ENCODE measurements at places on chromosomes 7 and 10.

DNA sequence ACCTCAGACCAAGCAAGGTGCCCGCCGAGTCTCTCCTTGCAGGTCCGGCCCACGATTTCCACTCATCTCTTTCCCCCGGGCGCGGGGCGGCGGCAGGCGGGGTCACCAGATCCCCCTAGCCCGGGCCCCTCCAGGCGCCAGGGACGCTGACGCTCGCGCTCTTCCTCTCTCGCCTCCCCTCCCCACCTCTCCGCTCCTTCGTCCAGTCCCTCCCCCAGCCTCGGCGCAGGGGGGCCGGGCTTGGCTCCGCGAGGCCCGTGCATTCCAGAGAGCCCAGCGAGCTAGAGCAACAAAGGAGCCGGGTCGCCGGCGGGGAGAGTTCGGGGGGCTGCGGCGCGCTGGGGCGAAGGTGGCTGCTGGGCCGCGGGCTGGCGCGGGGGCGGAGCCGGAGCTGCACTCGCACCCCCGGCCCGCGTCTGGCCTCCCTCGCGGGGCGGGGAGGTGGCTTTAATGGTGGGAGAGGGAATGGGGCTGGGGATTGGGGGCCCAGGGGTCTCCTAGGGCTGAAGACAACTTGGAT, at the start of gene SMO:
Gene SMO, plus strand, starts transcription at position 262 of the 520 bp plus-strand sequence. CDS start 519 bp downstream, outside the sequence.
- peak; percentile 41 for DNase-seq

DNA sequence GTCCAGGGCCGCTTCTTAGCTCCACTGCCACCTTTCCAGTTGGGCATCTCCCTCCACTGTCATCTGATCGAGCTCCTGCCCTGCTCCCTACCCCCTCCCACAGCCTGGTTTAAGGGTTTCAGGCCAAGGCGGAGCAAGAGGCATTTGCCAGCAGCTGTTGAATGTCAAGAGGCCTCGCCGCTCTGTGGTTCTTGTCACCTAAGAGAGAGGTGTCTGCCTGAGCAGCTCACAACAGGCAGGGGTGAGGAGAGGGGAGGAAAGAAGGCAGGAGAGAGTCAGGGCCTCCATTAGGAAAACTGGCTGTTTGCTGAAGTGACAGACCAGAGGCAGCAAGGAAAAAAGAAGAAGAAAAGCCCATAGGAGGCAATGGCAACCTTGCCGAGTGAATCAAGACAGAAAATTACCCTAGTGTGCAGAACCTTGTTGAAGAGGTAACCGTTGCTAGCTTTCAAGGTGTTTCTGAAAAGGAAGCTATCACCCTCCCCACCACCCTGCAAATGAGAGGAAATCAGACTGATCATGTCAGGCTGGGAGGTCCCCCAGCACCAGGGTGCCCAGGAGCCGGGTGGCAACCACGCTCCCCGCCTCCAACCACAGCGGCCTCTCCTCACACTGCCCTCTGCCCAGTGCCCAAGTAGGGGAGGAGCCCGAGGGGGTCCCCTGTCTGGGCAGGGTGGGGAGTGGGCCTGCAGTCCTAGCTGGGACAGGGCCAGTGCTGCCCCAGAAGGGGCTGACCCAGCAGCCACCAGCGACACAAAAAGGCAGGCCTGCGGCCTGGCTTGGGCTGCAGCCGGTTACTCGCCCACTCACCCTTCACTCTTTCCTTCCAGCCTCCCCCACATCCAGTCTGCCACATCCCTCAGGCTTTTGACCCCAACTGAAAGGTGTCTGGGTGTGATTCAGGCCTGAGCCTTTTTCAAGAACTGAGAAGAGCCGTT, 7.1 kb downstream of the GATA3 start:
- DNase-seq: peak; percentile 48

DNA sequence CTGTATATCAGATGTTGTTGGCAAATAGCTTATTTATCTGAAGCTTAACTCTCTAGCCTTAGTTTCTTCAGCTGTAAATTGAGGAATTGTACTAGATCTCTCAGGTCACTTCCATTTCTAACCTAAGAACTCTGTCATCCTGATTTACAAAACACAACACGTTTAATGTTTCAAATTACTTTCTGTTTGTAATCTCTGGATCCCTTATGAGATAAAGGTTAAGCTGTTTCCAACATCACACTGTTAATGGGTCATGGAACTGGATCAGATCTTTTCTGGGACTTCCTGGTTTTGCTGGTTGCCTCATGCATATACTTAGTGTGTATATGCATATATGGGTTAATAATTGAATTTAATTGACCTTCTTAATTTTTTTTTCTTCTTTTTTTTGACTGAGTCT, 9.9 kb downstream of the SAMD8 start:
- DNase-seq: no peak

- no peak for DNase-seq
Observed at GRCh38 chr7:2523461-2523936, 3.9 kb downstream of the LFNG start.

GRCh38 chr7:39465055-39465929, 100.9 kb upstream of the YAE1 start:
- DNase-seq: peak; percentile 45

Data from astrocyte (in vitro differentiated cells and primary cell).